Breast epithelium (tissue), 4 donors: ENCODE measurements at places on chromosomes 3 and 15.

GRCh38 chr3:188595890-188596376 lies 442.0 kb downstream of the LPP start:
- no peak for DNase-seq

DNA sequence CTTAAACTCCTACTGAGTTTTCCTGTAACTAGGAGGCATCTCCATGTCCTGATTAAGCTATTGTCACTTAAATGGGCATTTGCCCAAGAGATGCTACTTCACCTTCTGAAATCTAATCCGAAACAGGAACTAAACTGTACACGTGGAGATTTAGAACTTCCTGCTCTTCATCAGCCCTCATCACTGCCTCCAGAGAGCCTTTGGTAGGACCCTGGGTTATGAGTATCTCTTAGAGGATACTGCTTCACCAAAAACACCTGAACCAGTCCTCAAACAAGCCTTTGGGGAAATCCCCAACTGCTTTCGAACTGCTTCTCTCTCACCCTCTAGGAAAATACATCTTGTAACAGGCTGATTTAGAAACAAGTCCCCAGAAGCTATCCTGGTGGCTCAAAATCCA lies 320.3 kb downstream of the GAP43 start:
- DNase-seq, result no peak

- no peak for DNase-seq
Measured at GRCh38 chr3:14435175-14436014, 33.0 kb downstream of the SLC6A6 start.

DNA sequence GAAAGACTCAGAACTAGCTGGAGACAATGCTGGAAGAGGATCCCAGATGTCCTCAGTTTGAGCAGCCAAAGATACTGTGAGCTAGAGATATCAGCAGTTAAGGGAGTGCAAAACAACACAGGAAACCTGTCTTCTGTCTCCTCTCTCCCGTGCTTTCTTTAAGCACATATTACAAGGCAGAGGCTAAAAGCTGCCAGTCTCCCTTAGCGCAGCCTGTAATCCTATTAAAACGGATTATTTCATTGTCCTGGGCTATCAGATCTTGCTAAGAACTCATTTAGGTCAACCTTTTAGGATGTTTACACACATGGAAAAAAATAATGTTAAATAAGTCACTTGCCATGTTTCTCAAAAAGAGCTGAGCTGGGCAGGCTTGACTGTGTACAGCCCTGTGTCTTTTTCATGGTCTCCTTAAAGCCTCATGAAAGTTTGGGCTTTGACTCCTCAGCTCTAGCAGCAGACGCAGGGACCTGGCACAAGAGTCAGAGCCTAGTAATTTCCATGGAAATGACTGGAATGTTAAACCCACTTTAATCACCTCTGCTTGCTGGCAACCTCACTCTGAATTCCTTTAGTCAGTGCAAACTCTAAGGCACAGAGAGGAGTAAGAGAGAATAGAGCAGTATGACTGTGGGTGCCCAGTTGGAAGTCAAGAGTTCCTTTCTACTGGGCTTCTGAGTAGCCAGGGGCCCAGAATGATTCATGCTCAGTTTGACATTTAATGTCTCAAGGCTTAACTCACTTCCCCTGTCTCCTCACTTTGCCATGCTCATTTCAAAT lies 491.9 kb downstream of the NTRK3 start:
- DNase-seq, result no peak

DNA sequence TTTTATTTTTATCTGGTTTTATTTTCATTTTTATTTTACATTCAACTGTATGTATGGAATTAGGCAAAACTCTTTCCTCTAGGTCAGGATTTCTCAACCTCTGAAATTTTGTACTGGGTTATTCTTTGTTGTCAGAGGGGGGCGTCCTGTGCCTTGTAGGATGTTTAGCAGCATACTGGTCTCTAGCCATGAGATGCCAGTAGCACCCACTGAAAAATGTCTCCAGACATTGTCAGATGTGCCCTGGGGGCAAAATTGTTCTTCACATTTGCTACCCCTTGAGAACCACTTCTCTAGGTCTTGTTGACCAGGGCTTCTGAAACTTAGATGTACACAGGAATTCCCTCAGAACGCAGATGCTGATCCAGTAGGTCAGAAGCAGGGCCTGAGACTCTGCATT lies 5.4 kb downstream of the CHRNA5 start:
- DNase-seq, result no peak
